Naive thymus-derived CD4-positive, alpha-beta T cell (primary cell): ENCODE measurements at places on chromosomes 16 and 17. TPM values are rescaled to one million over a fixed set of nuclear protein-coding genes. Genes with fewer than 3 reads are reported as not detected.

Gene PRSS36
- 0.43 TPM for total RNA-seq

Gene ASGR2
- total RNA-seq = not detected

Gene ACAP1
- 482 TPM for total RNA-seq

Gene KRTAP17-1
- not detected for total RNA-seq

Gene NOG
- total RNA-seq = 16.3 TPM
